ENCODE measurements at places on chromosomes 11 and 22.

DNA sequence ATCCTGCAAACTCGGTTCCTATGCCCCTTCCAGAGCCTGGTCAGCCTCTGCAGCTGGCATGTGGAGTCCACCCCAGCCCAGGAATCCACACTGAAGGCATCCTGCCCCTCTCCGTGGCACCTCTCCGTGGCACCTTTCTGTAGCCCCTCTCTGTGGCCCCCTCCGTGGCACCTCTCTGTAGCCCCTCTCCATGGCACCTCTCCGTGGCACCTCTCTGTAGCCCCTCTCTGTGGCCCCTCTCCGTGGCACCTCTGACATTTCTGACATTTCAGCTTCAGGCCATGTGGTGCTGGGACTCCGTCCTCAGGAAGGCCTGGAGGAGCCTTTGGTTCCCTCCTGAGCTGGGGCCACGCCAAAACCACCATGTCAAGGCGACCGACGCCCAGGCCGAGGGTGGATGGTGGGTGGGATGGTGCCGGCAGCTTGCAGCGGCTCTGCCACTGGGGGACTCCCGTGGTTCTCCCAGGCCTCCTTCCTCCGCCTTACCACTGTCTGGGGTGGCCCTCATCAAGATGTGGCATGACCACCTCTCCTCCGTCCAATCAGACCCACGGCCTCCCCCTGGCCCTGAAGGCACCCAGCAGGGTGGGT lies 1518.5 kb downstream of the BRD1 start:
- no peak for DNase-seq
- no peak overlapping the region for H3K4me3 ChIP-seq
- H3K36me3 ChIP-seq, result no peaks in the 10 kb centered on the region
- H3K4me1 ChIP-seq, result no peaks in the 10 kb centered on the region

DNA sequence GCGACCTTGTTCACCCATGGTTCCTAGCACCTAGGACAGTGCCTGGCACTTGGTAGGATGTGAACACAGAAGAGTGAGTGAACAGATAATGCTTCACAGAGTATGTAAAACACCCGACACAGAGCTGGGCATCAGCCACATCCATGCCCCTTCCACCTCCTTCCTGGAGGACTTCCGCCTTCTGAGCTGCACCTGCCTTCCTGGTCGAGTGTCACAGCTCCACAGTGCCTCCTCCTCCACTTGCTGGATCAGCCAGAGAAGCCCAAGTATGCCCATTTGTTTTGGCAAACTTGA lies 20.1 kb downstream of the PRDM11 start:
- no peaks in the 10 kb centered on the region for H3K27me3 ChIP-seq
- H3K27ac ChIP-seq, result no peak overlapping the region
- no peak overlapping the region for H3K4me3 ChIP-seq
- no peaks in the 10 kb centered on the region for H3K36me3 ChIP-seq

DNA sequence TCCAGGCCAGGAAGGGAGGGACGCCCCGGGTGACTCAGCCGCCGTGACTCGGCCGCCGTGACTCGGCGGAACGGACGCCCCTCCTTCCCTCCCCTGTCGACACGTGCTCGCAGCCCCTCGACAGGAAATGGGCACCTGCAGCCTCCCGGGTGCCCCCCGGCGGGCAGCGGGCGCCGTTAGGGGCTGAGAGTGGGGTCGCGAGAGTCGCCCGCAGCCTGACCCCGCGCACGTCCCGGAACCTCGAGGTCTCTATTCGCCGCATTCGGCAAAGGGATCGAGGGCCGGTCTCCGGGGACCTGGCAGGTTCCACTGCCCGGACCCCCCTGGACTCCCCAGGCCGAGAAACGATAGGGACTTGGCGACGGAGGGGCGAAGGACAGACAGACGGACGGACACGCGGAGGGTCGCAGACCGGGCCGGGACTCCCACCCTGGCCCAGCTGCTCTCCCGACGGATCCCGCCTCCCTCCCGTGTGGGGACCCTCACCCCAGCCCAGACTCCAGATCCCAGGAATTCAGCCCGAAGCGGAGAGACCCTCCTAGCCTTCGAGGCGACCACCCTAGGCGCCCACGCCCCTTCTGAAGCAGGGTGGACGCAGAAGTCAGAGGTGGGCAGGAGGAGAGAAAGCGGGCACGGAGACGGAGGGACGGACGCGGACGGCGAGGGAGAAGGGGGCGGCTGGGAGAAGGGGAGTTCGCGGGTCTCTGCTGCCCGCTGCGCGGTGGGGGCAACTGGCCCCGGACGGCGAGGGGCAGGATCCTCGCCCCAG lies 648 bp downstream of the FOSL1 start:
- H3K27ac ChIP-seq, result peak overlapping the region; percentile 77
- no peak for DNase-seq
- H3K4me3 ChIP-seq, result peak overlapping the region; percentile 88
- peaks cover 24% of the 10 kb centered on the region for H3K4me1 ChIP-seq
- H3K27me3 ChIP-seq, result no peaks in the 10 kb centered on the region

GRCh38 chr11:36048496-36049247 lies 104.8 kb downstream of the LDLRAD3 start:
- H3K27me3 ChIP-seq, result no peaks in the 10 kb centered on the region
- DNase-seq, result no peak
- H3K27ac ChIP-seq, result no peak overlapping the region
- no peaks in the 10 kb centered on the region for H3K4me1 ChIP-seq
- H3K36me3 ChIP-seq, result no peaks in the 10 kb centered on the region
- no peak overlapping the region for H3K4me3 ChIP-seq

DNA sequence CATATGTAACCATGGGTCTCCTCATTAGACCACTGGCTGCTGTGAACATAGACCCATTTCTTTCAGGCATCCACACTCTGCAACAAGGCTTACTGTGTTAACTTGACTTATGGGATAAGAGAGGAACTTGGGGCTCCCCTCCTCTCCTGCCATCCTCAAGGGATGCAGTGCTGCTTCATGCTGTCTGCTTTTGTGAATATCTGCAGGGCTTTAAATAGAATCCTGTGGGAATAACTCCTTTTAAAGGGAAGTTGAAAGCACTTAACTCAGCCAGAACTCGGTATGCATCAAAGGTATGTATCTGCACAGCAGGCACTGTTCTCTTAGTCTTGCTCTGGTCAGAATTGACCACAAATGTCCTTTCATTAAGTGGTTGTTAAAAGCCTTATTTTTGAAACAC lies 222.5 kb upstream of the KIRREL3 start:
- H3K27me3 ChIP-seq, result no peaks in the 10 kb centered on the region
- H3K27ac ChIP-seq, result no peak overlapping the region
- no peaks in the 10 kb centered on the region for H3K36me3 ChIP-seq

GRCh38 chr11:100356035-100356434 lies 331.1 kb upstream of the ARHGAP42 start:
- DNase-seq, result no peak
- H3K27ac ChIP-seq, result no peak overlapping the region
- no peaks in the 10 kb centered on the region for H3K36me3 ChIP-seq
- H3K4me1 ChIP-seq, result no peaks in the 10 kb centered on the region
- H3K27me3 ChIP-seq, result no peaks in the 10 kb centered on the region

DNA sequence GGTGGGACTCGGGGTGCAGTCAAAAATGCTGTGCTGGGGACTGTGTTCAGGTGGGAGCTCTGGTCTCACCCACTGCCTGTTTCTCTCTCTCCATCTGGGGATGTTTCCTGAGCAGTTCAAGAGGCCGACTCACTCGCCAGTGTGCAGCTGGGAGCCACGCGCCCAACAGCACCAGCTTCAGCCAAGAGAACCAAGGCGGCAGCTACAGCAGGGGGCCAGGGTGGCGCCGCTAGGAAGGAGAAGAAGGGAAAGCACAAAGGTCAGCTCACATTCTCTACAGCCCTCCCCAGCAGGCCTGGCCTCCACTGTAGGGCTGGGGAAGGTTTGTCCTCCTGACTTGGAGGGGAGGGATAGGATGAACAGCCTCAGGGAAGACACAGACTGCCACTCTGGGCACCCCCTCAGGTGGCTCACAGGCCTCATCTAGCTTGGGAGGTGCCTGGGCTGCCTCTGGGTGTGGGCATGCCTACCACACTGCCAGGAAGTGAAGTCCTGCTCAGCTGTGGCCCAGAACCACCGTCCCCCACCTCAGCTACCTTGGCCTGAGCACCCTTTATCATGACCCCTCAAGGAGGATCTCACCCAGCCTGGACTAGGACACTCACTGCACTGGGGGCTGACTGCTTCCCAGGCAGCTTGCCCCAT lies 13.0 kb downstream of the TUB start:
- peaks cover 8% of the 10 kb centered on the region for H3K36me3 ChIP-seq
- H3K4me3 ChIP-seq, result no peak overlapping the region
- H3K4me1 ChIP-seq, result no peaks in the 10 kb centered on the region
- H3K27ac ChIP-seq, result no peak overlapping the region
- no peak for DNase-seq
- H3K27me3 ChIP-seq, result no peaks in the 10 kb centered on the region

DNA sequence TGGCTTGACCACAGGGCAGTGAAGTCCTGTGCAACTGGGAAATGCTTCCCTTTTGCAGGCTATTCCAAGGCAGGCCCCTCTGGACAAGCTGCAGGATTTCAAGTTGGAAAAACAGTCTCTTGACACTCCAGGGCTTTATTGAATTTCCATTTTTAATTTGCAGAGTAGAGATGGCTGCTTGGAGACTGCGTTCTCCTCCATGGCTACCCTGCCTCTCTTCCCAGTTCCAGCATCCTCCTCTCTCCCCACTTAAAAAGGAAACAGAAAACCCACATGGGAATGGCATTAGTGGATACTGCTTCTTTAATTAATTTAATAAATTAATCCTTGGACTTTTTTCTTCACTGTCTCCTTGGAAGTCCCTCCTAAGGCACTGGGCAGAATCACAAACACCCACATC lies 115.6 kb downstream of the DSCAML1 start:
- H3K27ac ChIP-seq, result no peak overlapping the region
- no peaks in the 10 kb centered on the region for H3K4me1 ChIP-seq
- no peaks in the 10 kb centered on the region for H3K27me3 ChIP-seq
- DNase-seq, result no peak

DNA sequence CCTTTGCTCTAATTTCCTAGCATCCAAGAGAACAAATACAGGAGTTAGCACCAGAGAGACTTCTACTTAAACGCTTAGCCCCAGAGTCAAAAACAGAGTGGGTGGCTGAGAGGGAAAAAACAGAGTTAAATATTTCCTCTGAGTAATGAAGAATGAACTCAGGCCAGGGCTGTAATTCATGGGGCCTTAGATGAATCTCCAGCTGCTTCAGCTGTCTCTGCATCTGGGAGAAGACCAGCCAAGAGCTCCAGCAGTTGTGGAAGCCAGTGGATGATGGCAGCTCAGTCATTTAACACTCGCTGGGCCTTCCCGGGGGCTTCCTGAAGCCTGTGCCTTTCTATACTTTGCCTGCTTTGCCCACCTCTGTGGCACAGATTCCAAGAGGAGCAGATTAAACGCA lies 5.7 kb upstream of the ADAMTS15 start:
- no peaks in the 10 kb centered on the region for H3K36me3 ChIP-seq
- no peaks in the 10 kb centered on the region for H3K27me3 ChIP-seq
- no peak for DNase-seq
- peaks cover 2% of the 10 kb centered on the region for H3K4me1 ChIP-seq
- H3K27ac ChIP-seq, result no peak overlapping the region

DNA sequence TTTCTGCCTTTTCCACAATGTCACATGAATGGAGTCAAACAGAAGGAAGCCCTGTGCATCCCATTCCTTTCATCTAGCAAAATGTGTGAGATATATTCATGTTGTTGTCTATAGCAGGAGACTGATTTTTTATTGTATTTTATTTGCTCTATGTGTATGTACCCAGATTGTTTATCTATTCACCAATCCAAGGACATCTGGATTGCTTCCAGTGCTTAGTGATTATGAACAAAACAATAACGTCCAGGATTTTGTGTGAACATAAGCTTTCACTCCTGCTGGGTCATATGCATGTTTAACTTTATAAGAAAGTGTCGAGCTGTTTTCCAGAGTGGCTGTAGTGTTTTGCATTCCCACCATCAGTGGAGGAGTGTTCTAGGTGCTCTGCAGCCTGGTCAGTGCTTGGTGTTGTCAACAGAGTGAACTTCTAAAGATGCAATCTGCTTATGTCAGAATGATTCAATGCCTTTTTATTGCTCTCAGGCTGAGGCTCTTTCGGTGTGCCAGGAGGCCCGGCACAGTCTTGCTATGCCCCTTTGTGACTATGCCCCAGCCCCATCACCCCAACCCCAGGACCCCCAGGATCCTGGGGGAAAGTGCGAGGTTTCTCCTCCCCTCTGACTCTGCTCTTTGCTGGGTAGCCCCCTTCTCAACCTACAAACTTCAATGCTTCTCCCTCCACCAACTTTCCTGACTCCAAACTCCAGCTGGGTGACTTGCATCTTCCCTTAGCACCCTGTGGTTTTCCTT lies 19.9 kb upstream of the SYT13 start:
- H3K4me1 ChIP-seq, result no peaks in the 10 kb centered on the region
- no peak overlapping the region for H3K4me3 ChIP-seq
- no peaks in the 10 kb centered on the region for H3K27me3 ChIP-seq

GRCh38 chr22:24588381-24588756 lies 4.5 kb downstream of the LRRC75B start:
- peaks cover 29% of the 10 kb centered on the region for H3K4me1 ChIP-seq
- no peak overlapping the region for H3K4me3 ChIP-seq
- H3K36me3 ChIP-seq, result peaks cover 14% of the 10 kb centered on the region

DNA sequence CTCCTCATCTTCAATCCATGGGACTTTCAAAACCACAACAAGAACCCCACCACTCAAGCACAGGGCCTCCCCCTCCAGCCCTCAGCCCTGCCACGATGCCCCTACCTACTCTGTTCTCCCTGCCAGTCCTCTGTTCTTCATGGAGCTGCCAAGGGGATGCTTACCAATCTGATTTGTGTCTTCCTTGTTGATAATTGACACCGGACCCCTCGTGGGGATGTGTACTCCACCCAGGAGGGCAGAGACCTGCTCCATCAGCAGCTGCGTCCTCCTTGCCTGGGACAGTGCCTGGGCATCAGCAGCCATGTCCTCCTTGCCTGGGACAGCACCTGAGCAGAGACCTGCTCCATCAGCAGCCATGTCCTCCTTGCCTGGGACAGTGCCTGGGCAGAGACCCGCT lies 1489.2 kb downstream of the TBC1D22A start:
- H3K27me3 ChIP-seq, result no peaks in the 10 kb centered on the region
- H3K4me3 ChIP-seq, result no peak overlapping the region
- no peaks in the 10 kb centered on the region for H3K36me3 ChIP-seq
- DNase-seq, result no peak

DNA sequence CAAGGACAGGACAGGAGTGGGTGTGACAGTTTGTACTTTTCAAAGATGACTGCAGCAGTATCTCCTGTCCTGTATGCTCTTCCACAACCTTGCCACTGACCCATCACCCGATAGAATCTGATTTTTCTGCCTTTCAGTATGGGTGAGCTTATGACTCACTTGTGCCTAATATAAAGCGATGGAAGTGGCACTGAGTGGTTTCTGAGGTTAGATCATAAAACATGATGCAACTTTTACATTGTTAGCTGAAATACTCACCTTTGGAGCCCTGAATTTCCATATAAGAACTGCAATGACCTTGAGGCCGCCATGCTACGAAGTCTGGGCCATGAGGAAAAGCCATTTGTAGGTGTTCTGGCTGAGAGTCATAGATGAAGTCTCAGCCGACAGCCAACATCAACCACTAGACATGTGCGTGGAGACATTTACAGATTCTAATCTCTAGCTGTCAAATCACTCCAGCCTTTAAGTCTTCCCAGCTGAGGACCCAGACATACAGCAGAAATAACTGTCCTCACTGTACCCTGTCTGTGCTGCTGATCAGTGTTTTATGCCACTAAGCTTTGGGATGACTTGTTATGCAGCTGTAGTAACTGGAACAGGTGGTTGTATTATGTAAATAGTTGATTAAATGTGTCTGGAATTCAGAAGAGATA lies 105.9 kb upstream of the ARHGAP20 start:
- H3K36me3 ChIP-seq, result no peaks in the 10 kb centered on the region
- H3K27ac ChIP-seq, result no peak overlapping the region
- H3K4me3 ChIP-seq, result no peak overlapping the region
